BJ (cell line): ENCODE measurements at places on chromosomes 1 and 21.

GRCh38 chr1:192489748-192490147, 85.8 kb upstream of the RGS1 start:
- DNase-seq: peak; percentile 89

DNA sequence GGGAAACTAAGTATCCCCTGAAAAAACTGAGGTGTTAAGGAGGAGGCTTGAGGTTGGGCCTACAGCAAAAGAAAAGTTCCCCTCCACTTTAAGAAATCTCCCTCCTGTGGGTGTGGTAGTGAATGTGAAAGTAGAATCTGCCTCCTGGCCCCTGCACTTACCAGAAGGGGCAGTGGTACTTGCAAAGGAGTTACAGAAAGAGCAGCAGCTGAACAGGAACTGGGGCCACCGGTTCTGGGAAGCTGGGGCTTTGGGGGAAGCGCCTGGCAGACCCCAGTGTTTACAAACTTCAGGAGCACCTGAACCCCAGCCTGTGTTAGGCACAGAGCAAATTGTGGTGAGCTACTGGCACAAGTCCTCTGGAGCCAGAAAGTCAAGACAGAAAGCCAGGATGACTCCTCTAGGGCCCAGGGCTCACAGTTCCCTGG, 250.2 kb upstream of the FGGY start:
- DNase-seq: no peak

GRCh38 chr21:34590520-34590919, 24.4 kb downstream of the RCAN1 start:
- no peak for DNase-seq

DNA sequence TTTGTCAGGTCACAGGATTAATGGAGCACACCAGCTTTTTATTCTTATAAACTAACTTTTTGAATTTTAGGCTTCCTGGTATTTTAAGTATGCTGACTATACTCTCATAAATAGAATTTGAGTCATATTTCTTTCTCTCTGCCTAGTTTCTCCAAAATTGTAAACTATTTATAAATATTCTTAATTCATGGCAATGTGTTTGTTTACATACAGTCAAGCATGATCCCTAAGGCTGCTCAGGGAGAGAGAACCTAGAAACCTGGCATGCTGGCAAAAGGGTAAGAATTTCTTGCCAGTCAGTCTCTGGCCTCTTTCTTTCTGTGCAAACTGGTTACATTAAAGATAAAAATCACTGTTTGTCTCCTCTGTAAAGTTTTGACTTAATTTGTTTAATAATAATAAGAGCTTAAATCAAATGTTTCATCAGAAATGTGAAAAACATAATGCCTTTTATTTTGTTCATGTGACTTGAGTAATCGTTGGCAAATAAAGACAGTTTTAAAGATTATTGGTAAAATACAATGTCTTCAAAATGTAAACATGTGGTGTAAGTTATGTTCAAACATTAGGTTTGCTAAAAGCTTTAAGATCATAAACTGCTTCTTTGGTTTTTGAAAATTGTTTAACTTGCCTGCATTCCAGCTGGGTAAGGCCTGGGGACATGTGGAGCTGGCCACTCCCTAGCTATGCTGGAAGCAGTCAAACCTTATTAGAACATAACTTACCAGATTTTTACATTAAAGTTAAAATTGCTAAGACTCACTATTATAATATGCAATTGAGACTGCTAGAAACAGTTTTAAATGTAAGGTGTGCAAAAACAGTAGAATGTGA, 1401.7 kb downstream of the NCAM2 start:
- DNase-seq: no peak

DNA sequence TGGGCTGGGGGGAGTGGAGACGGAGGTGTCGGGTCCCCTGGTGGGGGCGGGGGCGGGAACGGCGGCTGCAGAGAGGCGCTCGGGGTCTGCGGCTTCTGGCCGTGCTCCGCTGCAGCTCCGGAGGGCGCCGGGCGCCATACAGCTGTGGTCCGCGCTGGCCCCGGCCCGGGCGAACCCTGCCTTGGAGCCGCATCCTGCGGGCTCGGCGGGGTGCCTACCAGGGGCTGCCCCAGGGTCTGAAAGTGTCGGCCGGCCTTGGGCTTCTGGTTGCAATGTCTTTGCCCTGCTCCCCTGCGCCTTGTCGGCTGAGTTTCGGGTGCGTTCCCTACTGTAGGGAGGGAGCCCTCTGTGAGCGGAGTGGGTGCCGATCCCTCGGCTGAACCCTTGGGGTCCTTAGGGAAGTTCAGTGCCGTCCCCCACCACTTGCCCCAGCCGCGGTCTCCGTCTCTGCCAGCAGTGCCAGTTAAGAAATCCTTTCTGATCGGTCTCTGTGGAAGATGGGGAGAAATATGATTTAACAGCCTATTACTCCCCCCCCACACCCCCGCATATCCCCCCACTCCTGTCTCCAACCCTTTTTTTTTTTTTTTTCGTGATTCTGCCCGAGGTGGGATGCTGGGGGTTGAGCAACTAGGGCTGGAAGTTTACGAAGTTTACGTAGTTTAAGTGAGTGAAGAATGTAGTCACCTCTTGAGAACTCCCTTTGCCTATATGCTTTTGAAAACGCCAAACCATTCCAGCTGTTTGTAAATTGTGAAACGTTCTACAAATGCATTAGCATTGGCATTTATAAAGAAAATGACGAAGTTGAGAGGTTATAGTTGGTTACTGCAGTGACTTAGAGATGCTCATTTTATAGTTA, 588 bp downstream of the NEXN start:
- peak; percentile 19 for DNase-seq

- DNase-seq: no peak
These were observed 7.7 kb upstream of the IL10RB start for GRCh38 chr21:33258475-33258874.

GRCh38 chr1:62175568-62176179, 19.0 kb upstream of the L1TD1 start:
- DNase-seq: peak; percentile 10
